ENCODE measurements at places on chromosomes 7 and 10.

DNA sequence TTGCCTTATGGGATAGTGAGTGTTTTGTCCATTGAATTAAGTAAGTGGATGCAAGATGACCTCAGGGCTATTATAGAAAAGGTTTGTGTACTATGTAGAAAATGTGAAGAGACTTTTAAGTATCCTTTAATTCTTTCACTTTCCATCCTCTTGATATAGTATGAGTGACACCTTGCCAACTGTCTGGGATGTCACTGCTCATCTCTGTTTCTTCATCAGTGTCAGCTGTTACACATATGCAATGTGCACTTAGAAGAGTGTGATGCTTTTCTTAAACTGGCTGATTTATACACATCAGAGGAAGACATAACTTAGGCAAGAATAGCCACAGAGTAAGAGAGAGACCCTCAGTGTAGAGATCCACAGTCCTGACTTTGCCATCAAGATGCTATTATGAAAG, 8.7 kb upstream of the ACTA2 start:
- no peak for DNase-seq

DNA sequence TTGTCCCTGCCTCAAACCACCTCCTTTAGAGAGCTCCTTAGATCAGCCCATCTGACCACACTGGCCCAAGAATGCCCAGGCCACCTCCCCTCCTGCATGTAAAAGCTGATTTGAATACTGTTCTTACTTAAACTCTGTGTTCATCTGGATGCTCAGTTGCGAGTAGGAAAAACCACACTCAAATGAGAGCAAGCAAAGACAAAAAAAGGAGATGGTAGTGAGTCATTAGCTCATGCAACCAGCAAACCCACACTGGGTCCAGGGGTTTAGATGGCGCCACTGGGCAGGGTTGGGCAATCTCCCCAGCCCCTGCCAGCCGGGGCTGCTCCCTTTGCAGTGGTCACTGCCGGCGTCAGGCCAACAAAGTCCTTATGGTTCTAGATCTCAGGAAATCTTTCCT, 32.7 kb downstream of the TSPAN15 start:
- no peak for DNase-seq

GRCh38 chr7:29147821-29148220, 1.5 kb upstream of the CPVL start:
- DNase-seq: no peak

- no peak for DNase-seq
Observed at GRCh38 chr10:63666836-63667383, 145.7 kb downstream of the REEP3 start.

GRCh38 chr7:131568970-131569369, 12.5 kb upstream of the PODXL start:
- DNase-seq: no peak

- DNase-seq: no peak
Observed at GRCh38 chr10:97673736-97674525, 13.1 kb downstream of the AVPI1 start.

DNA sequence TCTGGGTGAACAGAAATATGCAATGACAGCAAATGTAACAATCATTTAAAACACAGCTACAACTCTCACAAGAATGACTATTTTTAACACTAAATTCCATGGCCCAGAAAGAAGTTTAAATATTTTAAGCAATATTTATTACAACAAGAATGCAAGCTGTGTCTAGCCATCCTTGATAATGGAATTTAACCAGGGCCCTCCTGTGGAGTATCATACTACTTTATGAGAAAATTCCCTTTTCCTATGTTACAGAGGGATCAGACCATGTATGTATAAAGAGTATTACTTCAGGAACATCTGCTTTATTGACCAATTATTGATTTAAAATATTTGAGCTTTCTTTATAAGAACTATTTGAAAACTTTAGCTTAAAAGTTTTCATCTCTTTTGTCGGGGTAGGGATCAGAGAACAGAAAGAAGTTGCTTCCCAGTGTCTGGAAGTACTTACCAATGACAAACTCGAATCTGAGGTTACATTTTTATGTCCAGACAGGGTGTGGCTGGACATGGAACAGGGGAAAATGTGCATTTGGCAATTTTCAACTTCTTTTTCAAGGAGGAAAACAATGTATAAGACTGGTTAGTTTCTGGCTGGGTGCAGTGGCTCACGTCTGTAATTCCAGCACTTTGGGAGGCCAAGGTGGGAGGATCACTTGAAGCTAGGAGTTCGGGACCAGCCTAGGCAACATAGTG, 48.3 kb upstream of the NRBF2 start:
- no peak for DNase-seq

GRCh38 chr10:131173484-131174210, 137.9 kb downstream of the TCERG1L start:
- no peak for DNase-seq

- no peak for DNase-seq
Observed at GRCh38 chr10:119370972-119371703, 163.8 kb downstream of the GRK5 start.

- no peak for DNase-seq
Observed at GRCh38 chr7:158809596-158809995, 19.7 kb downstream of the ESYT2 start.

DNA sequence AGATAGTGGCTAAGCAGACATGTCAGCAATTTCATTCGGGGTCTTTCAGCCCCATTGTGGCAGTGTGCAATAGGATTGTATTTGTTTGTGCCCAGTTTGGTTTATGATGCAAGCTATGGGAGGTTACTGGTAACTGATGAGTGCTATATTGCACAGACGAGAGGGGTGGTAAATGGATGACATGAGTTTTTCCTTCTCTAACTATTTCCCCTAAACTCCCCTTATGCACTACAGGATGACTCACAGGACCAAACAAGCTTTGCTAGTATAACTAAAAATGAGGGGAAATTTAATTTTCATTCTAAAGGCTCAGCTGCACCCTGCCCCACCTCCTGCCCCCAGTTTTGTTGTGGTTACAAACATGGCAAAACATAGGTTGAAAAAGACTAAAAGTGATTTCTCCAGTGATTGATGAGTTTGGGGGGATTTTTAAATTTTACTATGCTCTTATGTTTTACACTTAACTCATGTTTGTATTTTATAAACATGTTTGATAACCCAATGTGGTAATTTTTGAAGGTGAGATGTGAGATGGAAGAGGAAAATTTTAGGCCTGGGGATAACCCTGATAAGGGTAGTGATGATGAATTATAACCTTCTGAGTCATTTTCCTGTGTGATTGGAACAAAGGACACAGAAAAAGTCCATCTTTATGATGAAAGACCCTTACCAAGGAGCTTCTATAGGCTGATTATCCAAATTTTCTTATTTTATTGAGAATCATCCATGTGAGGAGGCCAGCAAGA, 60.8 kb upstream of the NAMPT start:
- DNase-seq: no peak

GRCh38 chr10:95335933-95336699, 45.3 kb upstream of the PDLIM1 start:
- no peak for DNase-seq

GRCh38 chr10:113493195-113493594, 59.7 kb upstream of the HABP2 start:
- no peak for DNase-seq

- DNase-seq: peak; percentile 54
Observed at GRCh38 chr7:121531175-121532070, 135.3 kb upstream of the FAM3C start.

DNA sequence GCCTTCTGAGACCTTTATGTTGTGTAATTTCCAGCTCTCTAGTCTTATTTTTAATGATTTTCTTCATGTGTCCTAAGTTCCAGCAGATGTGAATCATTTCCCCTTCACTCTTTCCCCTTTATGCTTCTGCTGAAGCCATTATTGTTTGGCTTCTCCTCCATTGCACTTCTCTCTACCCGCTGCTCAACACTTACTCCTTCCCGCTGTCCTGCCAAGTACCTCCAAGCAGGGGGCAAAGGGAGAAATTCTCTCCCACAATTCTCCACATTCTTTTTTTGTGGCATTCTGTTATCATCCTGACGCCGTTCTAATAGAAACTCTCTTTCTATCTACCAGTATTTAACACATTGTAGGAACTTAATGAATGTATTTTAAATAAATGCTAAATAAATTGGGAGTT, 388.9 kb upstream of the TPK1 start:
- DNase-seq: no peak

- DNase-seq: no peak
Observed at GRCh38 chr7:145339319-145339718, 503.5 kb upstream of the TPK1 start.

DNA sequence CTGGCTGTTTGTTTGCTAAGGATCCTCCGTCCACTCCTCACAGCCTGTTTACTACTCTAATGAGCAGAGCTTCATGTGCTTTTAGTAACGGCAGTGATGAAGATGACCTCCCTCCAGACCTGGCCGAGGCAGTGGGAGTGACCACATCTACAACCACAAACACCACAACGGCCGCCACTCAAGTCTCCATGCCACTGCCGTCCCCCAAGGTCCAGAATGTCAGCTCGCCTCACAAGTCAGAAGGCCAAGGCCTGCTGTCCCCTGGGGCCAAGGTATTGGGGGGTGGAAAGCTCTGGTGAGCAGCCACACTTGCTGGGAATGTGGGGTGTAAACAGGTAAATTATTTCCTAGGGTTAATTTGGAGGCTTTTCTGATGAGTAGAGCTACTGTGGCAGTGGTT, 926.4 kb downstream of the IPMK start:
- no peak for DNase-seq

DNA sequence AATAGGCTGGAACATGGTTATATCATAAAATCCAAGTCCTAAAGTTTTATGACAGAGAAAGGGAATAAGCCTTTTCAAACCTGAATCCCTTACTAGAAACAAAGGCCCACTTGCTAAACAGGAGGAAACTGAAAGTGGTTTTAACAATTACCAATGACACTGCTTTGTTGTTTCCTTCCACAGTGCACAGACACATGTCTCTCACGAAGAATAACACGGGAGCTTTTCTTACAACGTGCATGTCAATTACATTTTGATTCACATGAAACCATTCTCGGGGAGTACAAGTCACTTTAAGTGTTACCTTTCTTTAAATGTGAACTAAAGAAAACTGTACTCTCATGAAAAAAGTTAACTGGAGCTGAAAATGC, 1.4 kb downstream of the MRPS33 start:
- no peak for DNase-seq

- no peak for DNase-seq
Observed at GRCh38 chr10:58152673-58153263, 114.9 kb downstream of the IPMK start.

GRCh38 chr7:6576024-6576866, 1.0 kb upstream of the ZDHHC4 start:
- DNase-seq: no peak

DNA sequence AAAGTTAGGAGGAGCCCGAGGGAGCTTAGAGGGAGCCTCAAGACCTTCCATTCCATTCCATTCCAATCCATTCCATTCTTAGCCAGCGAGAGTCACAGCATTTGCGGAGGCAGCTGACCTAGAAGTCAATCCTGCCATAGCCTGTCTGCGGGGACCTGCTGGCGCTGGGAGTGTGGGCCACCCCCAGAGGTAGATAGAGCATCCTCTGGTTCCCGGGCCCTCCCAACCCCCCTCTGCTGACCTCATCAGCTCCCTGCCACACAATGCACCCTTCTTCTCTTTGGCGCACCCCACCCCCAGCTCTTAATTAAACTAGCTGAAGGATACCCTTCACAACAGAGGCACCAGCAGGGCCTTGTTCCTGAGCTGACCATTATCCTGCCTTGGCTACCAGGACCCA, 152.5 kb upstream of the ZMIZ1 start:
- no peak for DNase-seq

DNA sequence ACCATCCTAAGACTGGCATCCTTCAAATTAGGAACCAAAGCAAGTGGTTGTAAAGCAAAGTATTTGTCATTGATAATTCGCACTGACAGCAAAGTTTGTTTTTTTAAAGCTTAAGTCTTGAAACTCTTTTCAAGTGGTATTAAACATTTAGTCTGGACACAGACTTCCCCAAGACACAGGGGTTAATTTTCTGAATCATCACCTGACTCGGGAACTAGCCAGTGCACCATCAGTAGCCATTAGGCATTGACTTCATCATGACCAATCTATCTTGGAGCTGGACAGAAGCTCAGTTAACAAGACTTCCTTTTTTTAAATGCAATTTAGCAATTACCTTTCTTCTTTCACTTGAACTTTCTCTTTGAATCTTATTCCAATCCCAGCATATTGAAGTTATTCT, 210.6 kb downstream of the ZNF365 start:
- no peak for DNase-seq
